ENCODE measurements at places on chromosomes 7 and 10. TPM values are rescaled to one million over a fixed set of nuclear protein-coding genes. Genes with fewer than 3 reads are reported as not detected.

Gene CPA1
- total RNA-seq = not detected

Gene DIP2C
- 4.8 TPM for total RNA-seq

Gene LBX1
- total RNA-seq = not detected

Gene FBXO24
- 0.20 TPM for total RNA-seq

Gene MNX1
- not detected for total RNA-seq

Gene NPVF
- total RNA-seq = not detected

Gene NME8
- total RNA-seq = not detected

Gene TMEM130
- total RNA-seq = not detected

Gene PSD
- 0.60 TPM for total RNA-seq

Gene ANKRD61
- total RNA-seq = not detected

Gene MRC1
- total RNA-seq = 148 TPM

Gene PDE6C
- not detected for total RNA-seq

Gene KEL
- not detected for total RNA-seq

Gene CREB5
- 3.2 TPM for total RNA-seq

Gene SFTPA1
- total RNA-seq = not detected

Gene GARS1
- 75.0 TPM for total RNA-seq

Gene SLC25A13
- 23.2 TPM for total RNA-seq

Gene NPFFR1
- total RNA-seq = not detected

Gene COL26A1
- under 0.01 TPM for total RNA-seq

Gene KNDC1
- 0.20 TPM for total RNA-seq

Gene VAX1
- not detected for total RNA-seq

Gene OR2A5
- not detected for total RNA-seq

Gene ASB10
- total RNA-seq = not detected

Gene SEMA4G
- total RNA-seq = 0.99 TPM

Gene PNLIPRP2
- total RNA-seq = not detected

Gene TMEM229A
- not detected for total RNA-seq

Gene ARF5
- 146 TPM for total RNA-seq

Gene FAM221A
- 8.1 TPM for total RNA-seq

Gene FAM24B
- 3.5 TPM for total RNA-seq

Gene FGFR2
- not detected for total RNA-seq

Gene SLC16A12
- not detected for total RNA-seq

Gene TMEM236
- total RNA-seq = 0.65 TPM

Gene NEUROG3
- not detected for total RNA-seq

Gene UPK3BL2
- total RNA-seq = 2.6 TPM

Gene SLC29A4
- total RNA-seq = 0.99 TPM

Gene NPM3
- 57.9 TPM for total RNA-seq

Gene STEAP2
- total RNA-seq = under 0.01 TPM

Gene TAC1
- total RNA-seq = not detected

Gene PRKG1
- 0.87 TPM for total RNA-seq

Gene SUMF2
- total RNA-seq = 232 TPM

Gene SLC16A9
- not detected for total RNA-seq

Gene ITPRID1
- total RNA-seq = not detected

Gene TOMM7
- 173 TPM for total RNA-seq

Gene TAS2R41
- not detected for total RNA-seq

Gene PDCD4
- total RNA-seq = 102 TPM

Gene SOSTDC1
- not detected for total RNA-seq

Gene PKD1L1
- 0.20 TPM for total RNA-seq

Gene ASAH2B
- 1.6 TPM for total RNA-seq

Gene CUTC
- 12.9 TPM for total RNA-seq

Measured in lung microvascular endothelial cell (primary cell).